ENCODE measurements at places on chromosomes 16 and 17. TPM values are rescaled to one million over a fixed set of nuclear protein-coding genes. Genes with fewer than 3 reads are reported as not detected.
A peak's percentile ranks its signal among the peaks of the same experiment; 100 is the strongest.

DNA sequence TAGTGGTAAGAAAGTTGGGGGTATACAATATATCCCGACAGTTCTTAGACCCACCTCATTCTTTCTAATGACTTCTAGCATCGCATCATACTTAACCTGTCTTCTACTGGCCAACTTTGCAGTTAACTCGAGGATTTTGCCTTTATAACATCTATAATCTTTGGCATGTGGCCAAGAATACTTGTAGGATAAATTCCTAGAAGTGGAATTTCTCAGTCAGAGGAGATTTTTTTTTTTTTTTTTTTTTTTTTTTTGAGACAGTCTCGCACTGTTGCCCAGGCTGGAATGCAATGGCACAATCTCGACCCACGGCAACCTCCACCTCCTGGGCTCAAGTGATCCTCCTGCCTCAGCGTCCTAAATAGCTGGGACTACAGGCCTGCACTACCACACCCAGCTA is 253.5 kb downstream of the MRTFB start:
- no peak for DNase-seq

The KRT14 gene
- 0.37 TPM for polyA plus RNA-seq

The ZNF747 gene
- 7.2 TPM for polyA plus RNA-seq

DNA sequence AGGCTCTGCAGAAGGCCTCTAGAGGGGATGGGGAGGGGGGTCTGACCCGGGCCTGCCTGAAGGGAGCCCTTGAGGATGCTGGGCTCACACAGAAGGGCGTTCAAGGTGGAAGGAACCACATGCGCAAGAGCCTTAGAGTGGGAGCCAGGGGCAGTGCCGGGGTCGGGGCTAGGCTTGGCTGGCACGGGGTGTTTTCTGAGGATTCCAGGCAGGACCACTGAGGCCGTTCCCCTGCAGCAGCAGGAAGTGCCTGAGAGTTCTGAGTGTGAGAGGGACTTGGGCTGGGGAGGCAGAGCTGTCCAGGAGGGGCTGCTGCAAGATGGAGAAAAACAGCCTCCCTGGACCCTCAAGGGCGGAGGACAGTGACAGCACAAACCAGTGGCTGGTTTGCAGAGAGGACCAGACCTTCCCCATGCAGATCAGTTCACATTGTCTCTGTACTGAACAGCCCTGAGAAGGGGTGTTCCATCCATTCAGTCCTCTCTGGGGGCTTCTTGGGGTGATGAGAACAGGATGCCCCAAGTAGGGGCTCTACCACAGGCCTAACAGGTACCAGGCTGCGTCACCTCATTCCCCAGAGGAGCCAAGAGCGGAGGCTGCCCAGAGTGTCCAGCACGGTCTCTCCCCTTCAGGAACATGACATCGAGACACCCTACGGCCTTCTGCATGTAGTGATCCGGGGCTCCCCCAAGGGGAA is 3.4 kb downstream of the NDRG4 start:
- no peak for DNase-seq

DNA sequence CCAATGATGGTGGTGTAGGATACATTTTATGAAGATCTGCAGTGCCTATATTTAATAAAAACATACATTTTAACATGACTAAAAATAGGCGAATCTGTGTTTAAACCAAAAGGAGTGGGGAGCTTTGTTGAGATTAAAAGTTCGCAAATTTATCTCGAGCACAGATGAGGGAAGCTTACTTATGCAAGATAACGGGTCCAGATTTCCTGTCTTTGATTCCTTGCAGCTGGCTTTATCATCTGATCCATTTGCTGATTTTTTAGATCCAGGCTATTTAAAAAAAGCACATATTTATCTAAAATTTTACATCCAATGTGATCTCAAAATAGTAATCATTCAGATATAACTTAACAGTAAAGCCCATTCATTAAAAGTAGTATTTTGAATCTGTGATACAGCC is 57.0 kb upstream of the INTS2 start:
- no peak for DNase-seq

The NOTUM gene
- polyA plus RNA-seq, result 181 TPM

DNA sequence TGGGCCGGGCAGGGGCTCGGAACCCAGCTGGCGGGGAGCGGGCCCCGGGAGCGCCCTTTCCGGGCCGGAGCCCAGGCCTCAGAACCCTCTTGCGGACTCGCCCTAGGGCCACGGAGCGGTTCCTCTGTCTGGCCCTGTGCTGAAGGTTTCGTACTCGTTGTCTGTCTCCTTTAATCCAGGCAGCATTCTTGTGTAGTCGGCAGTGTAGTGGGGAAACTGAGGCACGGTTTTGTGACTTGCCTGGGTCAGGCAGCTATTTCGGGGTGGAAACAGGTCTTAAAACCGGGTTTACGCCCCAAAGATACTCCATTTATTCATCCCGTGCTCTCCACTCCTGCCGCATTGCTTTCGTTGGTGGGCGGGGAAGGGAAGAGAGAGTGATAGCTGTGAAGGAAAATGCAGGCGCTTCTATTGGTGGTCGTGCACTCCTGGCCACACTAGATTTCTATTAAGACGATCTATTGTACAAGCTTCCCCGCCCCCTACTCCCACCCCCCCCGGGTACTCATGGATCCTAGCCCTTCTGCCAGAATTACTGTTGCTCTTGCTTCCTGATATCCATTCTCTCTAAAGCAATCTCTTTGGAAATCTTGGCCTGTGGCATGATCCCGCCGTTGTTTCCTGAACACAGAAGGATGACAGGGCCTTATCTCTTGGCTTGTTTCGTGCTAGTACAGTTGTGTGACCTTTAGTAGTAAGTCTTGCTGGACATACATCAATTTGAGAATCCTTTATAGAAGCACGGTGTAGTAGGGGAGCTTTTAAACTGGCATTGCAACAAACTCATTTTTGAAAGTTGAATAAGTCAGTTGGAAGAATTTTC is 751 bp downstream of the DCAF7 start:
- DNase-seq, result peak; percentile 66

- DNase-seq, result no peak
Observed at GRCh38 chr17:35653619-35654361, 66.7 kb downstream of the AP2B1 start.

DNA sequence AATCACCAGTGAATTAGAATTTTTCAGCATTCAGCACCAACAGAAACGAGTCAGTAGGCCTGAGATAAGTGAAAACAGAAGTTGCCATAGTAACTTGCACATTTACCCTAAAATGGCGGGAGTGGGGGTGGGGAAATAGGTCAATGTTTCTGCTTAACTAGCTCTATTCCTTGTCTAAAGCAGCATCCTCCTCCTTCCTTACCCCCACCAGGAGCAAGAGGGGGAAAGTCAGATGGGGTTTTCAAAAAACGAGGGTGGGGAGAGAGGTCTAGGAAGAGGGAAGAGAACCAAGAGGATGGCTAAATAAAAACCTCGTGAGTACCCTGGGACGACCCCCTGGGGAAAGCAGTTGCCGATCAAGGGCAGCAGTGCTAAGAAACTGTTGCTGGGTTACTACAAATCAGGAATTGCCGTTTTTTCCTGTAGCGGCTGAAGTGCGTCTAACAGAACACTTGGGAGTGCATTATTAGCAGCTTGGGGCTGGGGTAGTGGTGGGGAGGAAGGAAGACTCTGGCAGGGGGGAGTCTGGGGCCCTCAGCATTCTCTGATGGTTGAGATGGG is 34.4 kb upstream of the MNT start:
- no peak for DNase-seq

The OTOP3 gene
- not detected for polyA plus RNA-seq

- no peak for DNase-seq
Observed at GRCh38 chr16:12462426-12463280, 341.0 kb downstream of the CPPED1 start.

The KRT13 gene
- polyA plus RNA-seq, result 0.30 TPM

DNA sequence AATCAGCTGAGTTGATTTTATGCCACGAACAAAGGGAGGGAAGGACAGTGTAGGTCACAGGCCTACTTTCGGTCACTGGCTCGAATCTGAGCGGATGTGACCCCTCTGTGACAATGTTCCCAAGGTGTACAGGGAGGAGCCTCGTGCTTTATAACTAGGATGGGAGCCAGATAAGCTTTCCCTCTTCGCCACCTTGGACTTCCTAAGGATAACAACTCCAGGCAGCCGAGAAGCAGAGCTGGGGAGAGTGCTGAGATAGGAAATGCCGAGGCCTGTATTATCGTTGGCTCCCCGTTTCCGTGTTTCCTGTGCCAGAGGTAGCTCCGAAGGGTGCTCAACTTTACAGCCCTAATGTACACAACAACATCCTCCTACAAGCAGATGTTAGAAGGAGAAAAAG is 217.8 kb upstream of the IRX3 start:
- no peak for DNase-seq

DNA sequence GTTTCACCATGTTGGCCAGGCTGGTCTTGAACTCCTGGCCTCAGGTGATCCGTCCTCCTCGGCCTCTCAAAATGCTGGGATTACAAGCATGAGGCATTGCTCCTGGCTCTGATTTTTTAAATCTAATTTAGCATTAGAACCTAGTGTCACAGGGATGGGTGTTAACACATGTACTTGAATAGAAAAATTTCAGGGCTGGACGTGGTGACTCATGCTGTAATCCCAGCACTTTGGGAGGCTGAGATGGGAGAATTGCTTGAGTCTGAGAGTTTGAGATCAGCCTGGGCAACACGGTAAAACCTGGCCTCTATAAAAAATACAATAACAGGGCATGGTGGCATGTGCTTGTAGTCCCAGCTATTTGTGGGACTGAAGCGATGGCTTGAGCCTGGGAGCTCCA is 6.0 kb upstream of the RNF135 start:
- no peak for DNase-seq

GRCh38 chr16:55495616-55496289 is 13.1 kb upstream of the LPCAT2 start:
- peak; percentile 65 for DNase-seq

Data from HepG2 (cell line).